ENCODE measurements at places on chromosomes 13 and 19. TPM values are rescaled to one million over a fixed set of nuclear protein-coding genes. Genes with fewer than 3 reads are reported as not detected.
A peak's percentile ranks its signal among the peaks of the same experiment; 100 is the strongest.

CD33 gene
- under 0.01 TPM for total RNA-seq

ZNF296 gene
- 0.13 TPM for total RNA-seq

CEACAM5 gene
- total RNA-seq = not detected

CEP89 gene
- 6.7 TPM for total RNA-seq

ATG4D gene
- 7.8 TPM for total RNA-seq

ZNF429 gene
- 2.3 TPM for total RNA-seq

JSRP1 gene
- total RNA-seq = not detected

TMEM238 gene
- 0.26 TPM for total RNA-seq

ZNF653 gene
- 5.4 TPM for total RNA-seq

- no peak for DNase-seq
Measured at GRCh38 chr13:28093881-28094280, 6.5 kb downstream of the FLT3 start.

GRCh38 chr13:45851171-45851921, at the start of gene SIAH3:
SIAH3 (minus strand) TSS chr13:45851753; CDS start chr13:45851629, 124 bp downstream.
- no peak for DNase-seq

GRCh38 chr13:49995625-49996101, 1.2 kb upstream of the TRIM13 start:
- peak; percentile 47 for DNase-seq

- no peak for DNase-seq
Measured at GRCh38 chr19:46022431-46023310, at the start of gene PGLYRP1. PGLYRP1 (minus strand) TSS chr19:46023053; CDS start chr19:46023021, 32 bp downstream.

DNA sequence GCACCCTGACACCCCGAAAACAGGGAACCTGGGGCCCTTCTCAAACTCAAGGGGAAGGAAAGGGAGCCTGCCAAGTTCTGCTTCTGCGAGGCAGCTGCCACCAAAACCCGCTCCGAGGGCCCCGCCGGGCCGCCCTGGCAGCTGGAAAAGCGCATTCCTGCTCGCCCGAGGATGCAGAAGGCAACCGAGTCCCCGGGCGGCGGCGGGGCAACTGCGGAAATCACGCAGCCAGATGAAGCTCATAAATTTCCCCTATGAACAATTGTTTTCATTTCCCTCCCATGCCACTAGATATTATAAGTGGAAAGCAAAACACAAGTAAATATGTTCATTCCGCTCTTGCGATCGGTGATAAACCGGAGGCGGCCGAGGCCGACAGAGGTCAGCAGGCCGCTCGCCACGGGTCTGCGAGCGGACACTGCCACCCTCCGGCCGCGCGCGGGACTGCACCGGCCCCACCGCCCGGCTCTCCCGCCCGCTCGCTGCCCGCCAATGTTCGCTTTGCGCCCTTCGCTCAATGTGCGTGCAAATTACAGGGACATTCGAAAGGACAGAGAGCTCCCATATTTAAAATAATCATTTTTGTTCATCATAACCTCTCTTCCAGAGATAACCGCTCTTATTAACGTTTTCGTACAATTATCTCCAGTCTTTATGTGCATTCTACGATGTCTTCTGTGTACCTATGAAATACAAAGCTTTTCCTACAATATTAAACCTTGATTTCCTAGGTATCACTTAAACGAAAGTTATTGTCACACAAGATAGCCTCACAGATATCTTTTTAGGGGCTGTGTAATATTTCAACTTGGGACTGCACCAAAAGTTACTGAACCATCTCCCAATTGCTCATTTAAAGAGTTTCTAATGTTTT, 120.8 kb upstream of the ZNF507 start:
- DNase-seq = peak; percentile 15

GRCh38 chr19:5293612-5294378, 46.8 kb downstream of the PTPRS start:
- no peak for DNase-seq

- DNase-seq = no peak
Measured at GRCh38 chr13:49304763-49305700, 57.3 kb downstream of the CDADC1 start.

DNA sequence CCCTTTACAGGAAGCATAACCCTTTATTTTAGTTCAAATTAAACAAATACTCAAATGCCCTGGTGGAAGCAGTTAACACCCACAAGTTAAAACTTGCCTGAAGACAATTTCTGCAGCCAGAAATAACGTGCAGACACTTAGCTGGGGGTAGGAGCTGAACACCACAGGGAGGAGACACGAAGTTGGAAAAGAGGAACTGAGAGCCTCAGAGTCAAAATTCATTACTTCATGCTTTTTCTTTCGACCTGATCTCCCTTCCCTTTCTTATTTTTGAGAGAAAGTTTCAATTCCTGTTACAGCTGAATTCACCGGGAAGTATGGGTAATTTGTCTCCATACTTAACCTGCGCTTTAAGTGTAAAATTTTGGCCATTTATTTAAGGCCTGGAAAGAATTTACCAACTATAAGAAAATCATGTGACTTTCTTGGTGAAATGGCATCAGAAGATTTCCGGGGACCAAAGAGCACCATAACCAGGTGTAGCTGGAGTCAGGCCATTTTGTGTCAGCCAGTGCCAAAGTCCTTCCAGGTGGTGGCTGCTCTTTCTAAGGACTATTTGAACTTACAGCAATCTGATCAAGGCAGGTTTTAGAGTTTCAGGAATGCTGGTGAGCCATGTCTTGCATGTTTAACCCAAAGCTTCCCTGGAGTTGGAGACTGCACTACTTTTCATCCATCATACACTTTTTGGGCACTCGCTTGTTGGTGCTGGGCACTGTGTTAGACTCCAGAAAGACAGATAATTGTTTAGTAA, 46.5 kb upstream of the RCBTB2 start:
- DNase-seq = no peak

- DNase-seq = no peak
Measured at GRCh38 chr19:29781386-29782259, 30.2 kb upstream of the CCNE1 start.

- DNase-seq = no peak
Measured at GRCh38 chr13:80560609-80561008, 219.7 kb upstream of the SPRY2 start.

DNA sequence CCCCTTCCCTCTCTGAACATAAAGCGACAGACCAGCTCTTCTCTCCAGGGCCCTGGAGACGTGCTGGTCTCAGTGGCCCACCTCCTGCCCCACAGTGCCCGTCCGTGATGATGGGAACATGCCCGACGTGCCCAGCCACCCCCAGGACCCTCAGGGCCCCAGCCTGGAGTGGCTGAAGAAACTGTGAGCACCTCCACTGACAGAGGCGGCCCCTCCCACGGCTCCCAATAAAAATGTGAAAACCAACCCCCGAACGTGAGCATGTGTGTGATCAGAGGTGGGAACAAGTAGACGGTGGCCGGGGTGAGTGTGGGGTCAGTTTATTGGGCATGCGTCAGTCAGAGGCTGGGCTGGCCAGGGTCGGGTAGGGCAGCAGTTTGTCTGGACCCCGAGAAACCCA, 4.1 kb downstream of the NDUFA3 start:
- no peak for DNase-seq

GRCh38 chr13:39326469-39327171, 276.4 kb downstream of the LHFPL6 start:
- DNase-seq = no peak

GRCh38 chr19:47142779-47143178, 12.1 kb downstream of the SAE1 start:
- DNase-seq = no peak

DNA sequence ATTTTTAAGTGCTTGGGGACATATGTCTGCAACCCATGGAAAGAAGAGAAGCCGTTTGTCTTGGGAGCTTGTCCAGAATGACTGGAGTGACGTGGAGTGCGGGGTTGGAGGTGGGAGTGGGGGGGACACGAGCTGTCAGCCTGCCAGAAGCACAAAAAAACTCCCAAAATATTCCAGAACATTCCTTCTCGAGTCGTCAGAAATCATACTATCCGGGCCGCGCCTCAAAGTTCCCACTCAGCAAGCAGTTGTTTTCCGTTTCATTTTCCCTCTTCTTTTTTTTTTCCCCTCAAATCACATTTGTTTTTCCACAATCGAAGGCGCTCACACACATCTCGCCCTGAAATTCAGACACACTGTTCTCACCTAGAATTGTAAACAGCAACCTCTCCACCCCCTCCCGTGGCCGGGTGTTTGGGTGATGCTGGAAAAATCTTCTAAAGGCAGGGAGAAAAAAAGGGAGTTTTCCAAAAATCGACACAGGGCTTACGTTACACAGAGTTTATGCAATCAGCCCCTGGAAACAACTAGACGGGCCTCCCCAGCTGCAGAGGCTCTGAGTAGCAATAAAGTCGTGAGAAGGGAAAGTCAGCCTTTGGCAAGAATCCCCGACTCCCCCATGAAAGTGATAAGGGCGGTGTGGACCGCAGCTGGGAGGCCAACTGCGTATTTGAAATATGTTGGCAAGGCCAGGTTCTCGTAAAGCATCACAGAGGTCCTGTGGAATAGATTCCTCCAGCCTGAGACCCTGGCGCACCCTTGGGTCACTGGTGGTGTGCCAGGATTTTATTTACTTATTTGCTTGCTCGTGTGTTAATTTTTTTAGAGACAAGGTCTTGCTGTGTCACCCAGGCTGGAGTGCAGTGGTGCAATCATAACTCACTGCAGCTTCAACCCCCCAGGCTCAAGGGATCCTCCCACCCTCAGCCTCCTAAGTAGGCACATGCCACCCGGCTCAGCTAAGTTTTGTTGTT, 31.2 kb upstream of the KLF2 start:
- DNase-seq = peak; percentile 82

- no peak for DNase-seq
Measured at GRCh38 chr13:92591117-92591516, 635.5 kb upstream of the GPC6 start.

DNA sequence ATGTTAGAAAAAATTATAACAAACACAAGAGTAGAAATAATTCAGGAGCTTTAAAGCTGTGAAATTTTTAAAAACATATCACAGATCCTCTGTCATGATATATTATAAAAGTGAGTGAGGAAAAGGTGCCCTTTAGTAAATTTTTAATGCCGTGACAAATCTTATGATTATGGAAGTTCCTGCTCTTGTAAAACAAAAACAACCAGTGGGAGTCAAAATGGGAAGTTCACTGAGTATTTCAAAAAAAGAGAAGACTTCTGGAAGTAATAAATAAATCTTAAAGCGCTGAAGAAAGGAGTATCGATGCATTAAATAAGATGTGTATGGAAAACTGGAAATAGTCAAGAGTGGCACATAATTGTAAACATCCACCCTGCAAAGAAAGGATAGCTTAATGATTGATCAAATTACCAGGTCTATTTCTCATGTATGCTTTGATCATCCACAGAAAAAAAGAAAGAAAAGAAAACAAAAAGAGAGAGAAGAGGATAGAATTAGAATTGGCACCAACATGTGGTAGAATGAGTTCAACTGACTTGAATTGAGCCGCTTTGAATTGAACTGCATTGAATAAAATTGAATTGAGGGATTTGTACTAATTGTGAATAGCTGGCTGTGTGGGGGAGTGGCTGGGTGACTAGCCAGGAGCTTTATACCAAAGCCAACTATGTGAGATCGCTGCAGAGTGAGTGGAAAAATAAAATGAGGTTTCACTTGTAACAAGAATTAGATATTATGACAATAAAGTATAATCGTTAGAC, 647.6 kb upstream of the SPRY2 start:
- no peak for DNase-seq

GRCh38 chr13:100528353-100528752, 60.2 kb downstream of the GGACT start:
- no peak for DNase-seq

DNA sequence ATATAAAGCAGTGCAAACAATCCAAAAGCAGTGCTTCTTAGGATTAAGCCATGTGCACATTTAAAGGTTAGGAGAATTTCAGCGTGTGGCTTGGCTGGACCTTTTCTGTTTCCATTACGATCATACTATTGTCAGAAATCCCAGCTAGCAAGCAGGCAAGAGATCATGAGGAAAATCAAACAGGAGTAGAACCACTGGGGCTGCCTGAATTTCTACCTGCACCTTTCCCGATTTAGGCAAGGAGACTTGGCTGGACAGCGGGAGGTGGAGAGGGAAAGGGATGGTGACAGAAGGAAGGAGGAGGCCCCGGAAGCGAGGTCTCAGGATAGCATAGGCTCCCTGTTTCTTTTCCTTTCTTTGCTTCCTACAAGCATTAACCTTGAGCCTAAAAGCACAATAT, 102.5 kb downstream of the FGF14 start:
- DNase-seq = no peak

GRCh38 chr13:21576426-21576825, 27.5 kb downstream of the MICU2 start:
- no peak for DNase-seq

- no peak for DNase-seq
Measured at GRCh38 chr19:18651733-18652132, 14.9 kb downstream of the KLHL26 start.

- DNase-seq = no peak
Measured at GRCh38 chr13:23866420-23867026, 22.7 kb downstream of the MIPEP start.

Data from dermis microvascular lymphatic vessel endothelial cell (primary cell).